AG04450 (cell line): ENCODE measurements at places on chromosomes 3 and 15.

DNA sequence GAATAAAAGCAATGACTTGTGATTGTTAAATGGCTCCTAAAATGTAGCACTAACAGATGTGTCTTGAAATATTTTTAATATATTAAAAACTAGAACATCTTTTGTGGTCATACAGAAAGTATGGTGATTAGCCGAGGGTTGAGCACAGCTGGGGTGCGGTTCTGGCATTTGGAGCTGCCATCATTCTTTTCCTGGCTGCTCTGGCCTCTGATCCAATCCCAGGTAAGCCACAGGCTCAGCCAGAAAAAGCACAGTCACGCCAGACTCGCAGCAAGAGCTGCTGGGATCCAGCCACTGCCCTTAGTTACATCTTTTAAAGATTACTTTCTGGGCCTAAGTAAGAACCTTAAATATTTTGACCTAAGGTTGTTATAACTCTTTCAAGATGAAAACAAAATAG is 196.8 kb downstream of the PLCL2 start:
- DNase-seq = no peak

- no peak for DNase-seq
These were observed 169.2 kb upstream of the SLC2A2 start for GRCh38 chr3:171195686-171196085.

- no peak for DNase-seq
These were observed 59.6 kb downstream of the ATP10A start for GRCh38 chr15:25803541-25803940.

GRCh38 chr3:23959135-23959900 is 14.2 kb downstream of the NR1D2 start:
- DNase-seq = peak; percentile 72

DNA sequence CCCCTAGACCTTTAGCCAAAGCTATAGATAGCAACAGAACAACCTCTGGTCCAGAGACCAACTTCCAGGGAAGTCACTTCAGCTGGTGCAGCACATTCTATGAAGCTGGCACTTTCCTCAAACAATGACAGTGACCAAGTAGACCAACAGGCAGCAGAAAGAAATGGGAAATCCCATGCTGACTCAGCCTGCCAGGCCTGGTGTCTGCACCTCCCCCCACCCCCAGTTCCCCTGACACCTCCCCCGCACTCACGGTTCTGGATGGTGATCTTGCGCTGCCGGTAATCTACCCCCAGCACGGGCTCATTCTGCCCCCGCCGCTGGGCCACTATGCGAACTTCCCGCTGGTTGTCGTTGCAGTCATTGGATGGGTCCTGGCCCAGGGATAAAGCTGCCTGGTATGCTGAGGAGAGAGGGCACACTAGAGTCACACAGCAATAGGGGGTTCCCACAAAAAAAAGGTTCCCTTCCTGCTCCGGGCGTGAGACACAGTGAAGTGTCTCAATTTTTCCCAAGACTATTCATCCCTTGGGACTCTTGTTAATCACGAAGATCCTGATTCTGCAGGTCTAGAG is 17.0 kb downstream of the ILDR1 start:
- DNase-seq = no peak

DNA sequence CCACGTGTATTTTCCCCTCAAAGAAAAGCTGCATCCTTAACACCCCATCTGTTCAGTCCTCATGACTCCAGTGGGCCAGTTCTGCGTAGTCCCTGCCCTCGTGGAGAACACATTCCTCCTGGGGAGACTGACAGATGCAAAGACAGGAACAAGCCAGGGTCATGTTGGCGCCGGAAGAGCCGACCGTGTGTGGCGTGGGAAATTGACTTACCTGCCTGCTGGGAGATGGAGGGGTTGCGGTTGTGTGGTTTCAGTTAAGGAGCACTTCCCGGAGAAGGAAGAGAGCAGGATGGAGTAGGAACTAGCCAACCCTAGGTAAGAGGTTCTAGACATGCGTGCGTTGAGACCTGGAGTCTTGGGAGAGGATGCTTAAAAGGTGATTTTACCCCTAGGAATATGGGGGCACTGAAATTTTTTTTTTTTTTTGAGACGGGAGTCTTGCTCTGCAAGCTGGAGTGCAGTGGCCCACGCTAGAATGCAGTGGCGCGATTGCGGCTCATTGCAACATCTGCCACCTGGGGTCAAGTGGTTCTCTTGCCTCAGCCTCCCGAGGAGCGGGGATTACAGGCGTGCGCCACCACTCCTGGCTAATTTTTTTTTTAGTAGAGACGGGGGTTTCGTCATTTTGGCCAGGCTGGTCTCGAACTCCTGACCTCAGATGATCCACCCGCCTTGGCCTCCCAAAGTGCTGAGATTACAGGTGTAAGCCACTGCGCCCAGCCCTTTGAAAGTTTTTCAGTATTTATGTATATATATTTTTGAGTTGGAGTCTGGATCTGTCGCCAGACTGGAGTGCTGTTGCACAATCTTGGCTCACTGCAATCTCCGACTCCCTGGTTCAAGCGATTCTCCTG is 1.4 kb downstream of the VHL start:
- DNase-seq = no peak

DNA sequence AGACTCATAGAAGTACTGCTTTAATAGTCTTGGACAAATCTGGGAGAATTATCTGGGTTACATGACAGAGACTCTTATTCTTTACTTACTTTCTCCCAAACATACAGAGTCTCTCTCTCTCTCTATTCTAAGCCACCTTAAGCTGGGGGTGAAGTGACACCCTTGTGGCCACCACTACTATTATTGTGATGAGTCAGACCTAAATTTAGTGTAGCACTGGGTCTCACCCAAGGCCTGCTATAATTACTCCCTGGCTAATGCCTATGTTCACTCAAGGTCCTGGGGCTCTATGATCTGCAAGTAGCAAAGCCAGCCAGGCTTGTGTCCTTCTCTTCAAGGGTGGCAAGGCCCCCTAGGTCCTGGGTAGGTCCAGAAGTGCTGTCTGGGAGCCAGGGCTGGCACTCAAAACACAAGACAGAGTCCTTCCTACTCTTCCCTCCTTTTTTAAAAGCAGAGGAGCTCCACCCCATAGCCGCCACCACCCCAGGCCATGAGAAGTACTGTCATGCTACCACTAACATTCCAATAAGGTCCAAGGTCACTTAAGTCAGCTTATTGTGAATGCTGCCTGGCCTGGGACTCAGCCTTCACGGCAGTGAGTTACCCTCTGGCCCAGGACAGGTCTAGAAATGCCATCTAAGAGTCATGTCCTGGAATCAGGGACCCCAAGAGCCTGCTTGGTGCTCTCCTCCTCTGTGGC is 183.6 kb downstream of the POLQ start:
- no peak for DNase-seq

GRCh38 chr3:104873331-104873730 is 493.4 kb upstream of the ALCAM start:
- no peak for DNase-seq
